Ureter (tissue), 1 donor: ENCODE measurements at places on chromosomes 3 and 15. TPM values are rescaled to one million over a fixed set of nuclear protein-coding genes. Genes with fewer than 3 reads are reported as not detected.

Gene FBXO40
- 0.23 TPM for total RNA-seq

GRCh38 chr3:54349231-54349652 lies 226.9 kb downstream of the CACNA2D3 start:
- no peak for DNase-seq

DNA sequence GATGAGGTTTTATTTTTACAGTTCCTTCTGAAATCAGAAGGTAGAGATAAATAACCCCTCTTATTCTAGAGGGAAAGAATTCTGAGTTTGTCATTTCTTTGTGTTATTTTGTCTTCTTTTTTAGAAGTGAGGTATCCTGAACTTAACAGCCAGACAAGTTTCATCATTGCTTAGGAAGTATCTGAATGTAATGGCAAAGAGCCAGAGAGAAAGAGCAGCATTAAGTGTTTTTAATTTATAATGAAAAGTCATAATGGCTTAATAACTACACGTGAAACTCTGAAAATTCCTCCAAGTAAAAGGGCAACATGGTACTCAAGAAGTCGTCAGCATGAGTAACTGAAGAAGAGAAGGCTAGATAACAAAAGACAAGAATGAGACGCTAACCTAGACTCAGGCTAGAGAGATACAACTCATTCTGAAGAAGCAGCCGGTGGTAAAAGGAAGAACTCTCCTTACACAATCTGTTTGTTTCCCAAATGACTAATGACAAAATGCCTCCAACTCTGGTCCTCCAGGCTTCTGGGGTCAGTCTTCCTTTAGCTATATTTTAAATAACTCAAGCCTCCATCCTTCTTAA lies 116.2 kb upstream of the NECTIN3 start:
- no peak for DNase-seq

Gene HAPLN3
- total RNA-seq = 8.5 TPM

GRCh38 chr3:47884603-47885002 lies 81.7 kb downstream of the DHX30 start:
- DNase-seq = no peak
